ENCODE measurements at places on chromosomes 5 and 9.

GRCh38 chr5:100424787-100425186, 110.4 kb upstream of the FAM174A start:
- DNase-seq: no peak

DNA sequence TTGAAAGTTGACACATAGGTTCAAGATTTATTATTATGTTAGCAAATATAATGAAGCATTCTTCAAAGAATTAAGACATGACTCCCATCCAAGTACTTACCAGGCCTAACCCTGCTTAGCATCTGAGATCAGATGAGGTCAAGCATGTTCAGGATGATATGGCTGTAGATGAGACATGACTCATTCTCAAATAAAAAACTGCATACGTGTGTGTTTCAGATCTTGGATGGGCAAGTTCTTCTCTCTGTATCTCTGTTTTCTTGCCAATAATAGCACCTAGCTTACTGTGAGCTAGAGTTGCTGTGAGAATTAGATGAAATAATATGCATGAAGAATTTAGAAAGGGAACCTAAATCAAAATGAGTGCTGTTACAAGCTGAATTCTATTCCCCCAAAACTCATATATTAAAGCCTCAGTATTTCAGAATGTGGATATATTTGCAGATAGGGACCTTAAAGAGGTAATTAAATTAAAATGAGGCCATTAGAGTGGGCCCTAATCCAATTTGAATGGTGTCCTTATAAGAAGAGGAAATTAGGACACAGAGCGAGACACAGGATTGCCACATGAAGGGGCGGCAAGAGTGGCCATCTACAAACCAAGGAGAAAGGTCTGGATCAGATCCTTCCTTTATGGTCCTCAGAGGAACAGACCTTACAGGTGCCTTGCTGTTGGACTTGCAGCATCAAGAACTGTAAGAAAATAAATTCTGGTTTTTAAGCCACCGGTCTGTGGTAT, 146.2 kb downstream of the MARCHF11 start:
- DNase-seq: no peak

DNA sequence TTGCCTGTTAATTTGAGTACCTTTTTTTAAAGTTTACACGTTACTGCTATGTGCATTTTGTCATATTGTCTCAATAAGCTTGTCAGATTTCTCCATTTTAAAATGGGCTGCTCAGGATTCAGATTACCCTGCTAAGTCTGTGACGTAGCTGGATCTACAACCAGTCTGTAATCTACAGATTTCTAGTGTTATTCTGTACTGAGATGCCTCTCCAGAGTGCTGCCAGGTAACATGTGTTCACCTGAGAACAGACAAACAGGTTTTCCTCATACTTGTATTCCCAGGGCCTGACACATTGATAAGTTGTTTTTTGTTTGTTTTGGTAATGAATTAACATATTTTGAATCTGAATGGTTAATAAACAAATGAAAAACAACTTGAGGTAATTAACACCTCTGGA, 15.3 kb downstream of the RAB24 start:
- no peak for DNase-seq

DNA sequence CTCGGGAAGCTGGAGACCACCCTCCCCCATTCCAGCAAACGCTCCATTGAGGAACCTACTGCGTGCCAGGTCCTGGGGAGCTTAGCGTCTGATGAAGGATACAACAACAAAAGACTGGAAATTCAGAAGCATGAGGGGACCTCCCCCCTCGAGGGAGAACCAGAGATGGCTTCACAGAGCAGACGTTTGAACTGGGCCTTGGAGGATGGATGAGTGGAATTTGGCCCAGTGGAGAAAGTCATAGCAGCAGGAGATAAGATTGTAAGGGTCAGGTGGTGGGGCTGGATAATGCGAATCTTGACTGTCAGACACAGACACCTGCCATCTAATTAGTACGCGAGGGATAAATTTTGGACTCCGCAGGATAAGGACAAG, 1.2 kb upstream of the SLC25A51 start:
- DNase-seq: no peak

DNA sequence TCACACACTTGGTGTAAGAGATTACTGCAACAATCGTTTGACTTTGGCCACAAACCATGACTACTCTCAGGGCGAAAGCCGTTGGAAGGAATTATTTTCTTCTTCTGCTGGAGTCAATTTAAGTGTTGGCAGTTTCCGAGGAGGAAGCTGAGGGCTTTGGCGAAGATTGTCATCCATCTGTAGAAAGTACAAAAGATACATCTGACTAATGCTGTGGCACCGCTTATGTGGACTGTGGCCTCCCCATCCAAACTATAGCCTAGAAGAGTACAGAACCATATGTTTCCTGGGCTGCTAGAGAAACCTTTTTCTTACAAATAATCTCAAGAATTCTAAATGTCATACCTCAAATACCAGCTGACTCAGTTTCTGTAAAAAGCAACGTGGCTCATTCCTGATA, 7.4 kb downstream of the MTX3 start:
- DNase-seq: no peak

GRCh38 chr5:134124289-134125038, 10.0 kb downstream of the TCF7 start:
- no peak for DNase-seq

GRCh38 chr9:135326633-135327152, 152.9 kb upstream of the PPP1R26 start:
- DNase-seq: no peak

- no peak for DNase-seq
These were observed 64.6 kb upstream of the RASGRF2 start for GRCh38 chr5:80895523-80895922.

DNA sequence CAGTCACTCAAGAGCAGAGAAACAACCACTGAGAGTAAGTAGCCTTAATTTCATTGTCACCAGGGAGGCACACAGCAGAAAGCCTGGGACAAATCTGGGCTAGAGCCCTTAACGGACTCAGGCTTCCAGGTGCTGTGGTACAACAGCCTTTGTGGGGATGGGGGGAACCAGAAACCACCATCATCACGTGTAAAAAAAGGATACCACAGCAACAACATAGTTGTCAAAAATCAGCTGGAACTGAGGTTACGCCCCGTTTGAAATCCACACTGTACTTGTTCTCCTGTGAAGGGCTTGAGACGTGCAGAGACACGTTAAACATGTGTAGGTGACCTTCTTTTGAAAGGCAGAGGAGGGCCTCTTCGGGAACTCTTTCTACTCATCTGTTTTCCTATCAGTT, 16.6 kb upstream of the PLPP1 start:
- DNase-seq: no peak

DNA sequence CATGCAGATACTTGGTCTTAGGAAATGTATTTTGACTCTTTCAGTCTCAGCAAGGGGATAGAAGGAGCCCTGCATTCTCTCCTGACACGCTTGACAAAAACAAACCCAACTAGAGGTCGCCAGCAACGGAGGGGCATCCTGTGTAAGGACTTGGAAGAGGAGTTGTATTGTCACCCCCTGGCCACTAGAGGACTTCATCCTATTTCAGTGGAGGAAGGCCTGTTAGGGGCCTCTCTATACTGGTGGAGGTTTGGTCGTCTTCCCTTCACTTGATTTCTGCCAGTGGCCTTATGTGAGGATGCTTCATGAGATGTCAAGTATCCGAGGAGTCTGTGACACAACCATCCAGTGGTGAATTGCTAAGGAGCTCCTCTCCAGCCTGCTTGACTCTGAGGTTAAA, 122.8 kb upstream of the STC2 start:
- no peak for DNase-seq

- no peak for DNase-seq
These were observed 103.1 kb downstream of the PAX5 start for GRCh38 chr9:36930941-36931340.

DNA sequence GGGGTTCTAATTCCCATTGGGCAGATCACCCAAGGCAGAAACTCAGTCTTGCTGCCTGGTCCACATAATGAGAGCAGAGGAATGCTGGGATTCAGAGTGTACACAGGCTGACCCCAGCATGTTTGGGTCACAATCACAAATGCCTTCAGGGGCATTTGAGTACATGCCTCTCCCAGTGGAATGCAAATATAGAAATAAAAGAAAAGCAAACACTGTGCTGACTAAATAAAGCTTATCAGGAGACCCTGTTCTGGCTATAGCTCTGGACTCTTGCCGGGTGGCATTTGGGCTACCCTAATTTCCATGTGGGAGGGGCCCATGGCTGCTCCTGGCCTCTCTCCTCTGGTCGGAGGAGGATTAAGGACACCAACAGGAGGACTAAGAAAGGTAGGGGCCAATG, 121.4 kb downstream of the DOCK8 start:
- DNase-seq: no peak
